ENCODE measurements at places on chromosomes 12 and 14.

DNA sequence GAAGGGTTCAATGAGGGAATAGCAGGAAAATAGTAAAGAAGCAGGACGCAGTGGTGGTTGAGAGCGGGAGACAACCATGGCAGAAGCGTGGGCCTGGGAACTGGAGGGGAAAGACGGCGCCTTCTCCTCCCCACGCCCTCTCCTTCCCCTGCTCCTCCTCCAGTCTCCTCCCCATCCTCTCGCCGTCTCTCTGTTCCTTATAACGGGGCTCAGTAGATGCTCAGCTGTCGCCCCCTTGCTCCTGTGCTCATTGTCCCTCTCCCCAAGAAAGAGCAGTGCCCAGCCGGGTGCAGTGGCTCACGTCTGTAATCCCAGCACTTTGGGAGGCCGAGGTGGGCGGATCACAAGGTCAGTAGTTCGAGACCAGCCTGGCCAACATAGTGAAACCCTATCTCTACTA, 142.0 kb downstream of the BCL11B start:
- DNase-seq = no peak

DNA sequence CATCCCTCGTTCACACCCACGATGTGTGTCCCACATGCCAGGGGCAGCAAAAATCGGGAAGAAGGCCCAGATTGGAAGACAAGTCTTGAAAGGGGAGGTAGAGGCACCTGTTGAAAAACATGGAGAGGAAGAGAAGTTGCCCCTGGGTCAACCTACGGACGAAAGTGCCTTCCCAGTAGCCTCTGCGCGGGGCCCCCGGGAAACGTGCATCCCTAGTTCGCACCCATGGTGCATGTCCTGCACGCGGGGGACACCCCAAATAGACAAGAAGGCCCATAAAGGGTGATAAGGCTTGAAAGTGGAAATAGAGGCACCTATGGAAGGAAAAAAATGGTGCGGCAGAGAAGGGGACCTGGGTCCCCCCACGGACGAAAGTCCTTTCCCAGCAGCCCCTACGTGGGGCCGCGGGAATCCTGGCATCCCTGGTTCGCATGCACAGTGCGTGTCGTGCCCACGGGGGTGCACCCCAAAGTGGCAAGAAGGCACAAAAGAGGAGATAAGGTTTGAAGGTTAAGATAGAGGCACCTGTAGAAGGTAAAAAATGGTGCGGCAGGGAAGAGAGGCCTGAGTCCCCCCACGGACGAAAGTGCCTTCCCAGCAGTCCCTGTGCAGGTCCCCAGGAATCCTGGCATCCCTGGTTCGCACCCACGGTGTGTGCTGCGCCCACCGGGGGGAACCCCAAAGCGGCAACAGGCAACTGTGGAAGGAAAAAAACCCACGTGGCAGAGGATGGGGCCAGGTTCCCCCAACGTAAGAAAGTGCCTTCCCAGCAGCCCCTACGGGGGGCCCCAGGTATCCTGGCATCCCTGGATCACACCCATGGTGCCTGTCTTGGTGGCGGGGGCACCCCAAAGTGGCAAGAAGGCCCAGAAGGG, 278.3 kb downstream of the ALG10 start:
- no peak for DNase-seq

DNA sequence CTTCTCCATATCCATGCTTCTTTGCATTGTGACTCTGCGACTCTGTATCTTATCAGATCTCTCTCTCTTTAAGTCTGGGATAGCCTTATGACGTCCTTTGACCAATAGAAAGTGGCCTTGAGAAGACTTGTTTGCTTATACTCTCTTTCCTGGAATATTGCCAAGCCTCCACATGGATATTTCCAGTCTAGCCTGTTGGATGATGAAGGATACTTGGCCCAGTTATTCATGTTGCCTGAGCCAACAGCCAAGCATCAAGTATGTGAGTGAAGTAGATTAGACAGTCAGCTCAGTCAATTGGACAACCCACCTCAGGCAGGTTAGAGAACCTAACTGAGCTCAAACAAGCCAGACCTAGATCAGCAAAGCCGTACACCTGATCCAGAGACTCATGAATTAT, 864.2 kb upstream of the MGAT4C start:
- DNase-seq = no peak

DNA sequence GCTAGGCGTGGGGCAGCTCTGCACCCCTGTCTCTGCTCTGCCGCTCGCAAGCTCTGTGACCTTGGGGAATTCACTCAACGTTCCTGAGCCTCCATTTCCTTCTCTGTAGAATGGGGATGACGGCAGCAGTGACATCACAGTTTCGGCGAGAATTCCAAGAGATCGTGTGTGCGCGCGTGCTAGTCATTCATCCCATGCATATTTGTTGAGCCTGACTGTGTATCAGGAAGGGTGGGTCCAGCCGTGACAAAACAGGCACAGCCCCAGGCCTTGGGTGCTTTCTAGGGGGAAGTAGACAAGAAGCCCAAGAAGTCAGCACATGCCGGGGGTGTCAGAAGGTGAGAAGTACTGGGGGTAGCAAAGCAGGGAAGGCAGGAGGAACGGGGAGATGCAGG, 145.6 kb upstream of the NCOR2 start:
- DNase-seq = no peak

GRCh38 chr14:23068789-23069412, 11.6 kb upstream of the CDH24 start:
- DNase-seq = peak; percentile 72

GRCh38 chr14:75204116-75204515, 27.7 kb upstream of the TMED10 start:
- DNase-seq = no peak

DNA sequence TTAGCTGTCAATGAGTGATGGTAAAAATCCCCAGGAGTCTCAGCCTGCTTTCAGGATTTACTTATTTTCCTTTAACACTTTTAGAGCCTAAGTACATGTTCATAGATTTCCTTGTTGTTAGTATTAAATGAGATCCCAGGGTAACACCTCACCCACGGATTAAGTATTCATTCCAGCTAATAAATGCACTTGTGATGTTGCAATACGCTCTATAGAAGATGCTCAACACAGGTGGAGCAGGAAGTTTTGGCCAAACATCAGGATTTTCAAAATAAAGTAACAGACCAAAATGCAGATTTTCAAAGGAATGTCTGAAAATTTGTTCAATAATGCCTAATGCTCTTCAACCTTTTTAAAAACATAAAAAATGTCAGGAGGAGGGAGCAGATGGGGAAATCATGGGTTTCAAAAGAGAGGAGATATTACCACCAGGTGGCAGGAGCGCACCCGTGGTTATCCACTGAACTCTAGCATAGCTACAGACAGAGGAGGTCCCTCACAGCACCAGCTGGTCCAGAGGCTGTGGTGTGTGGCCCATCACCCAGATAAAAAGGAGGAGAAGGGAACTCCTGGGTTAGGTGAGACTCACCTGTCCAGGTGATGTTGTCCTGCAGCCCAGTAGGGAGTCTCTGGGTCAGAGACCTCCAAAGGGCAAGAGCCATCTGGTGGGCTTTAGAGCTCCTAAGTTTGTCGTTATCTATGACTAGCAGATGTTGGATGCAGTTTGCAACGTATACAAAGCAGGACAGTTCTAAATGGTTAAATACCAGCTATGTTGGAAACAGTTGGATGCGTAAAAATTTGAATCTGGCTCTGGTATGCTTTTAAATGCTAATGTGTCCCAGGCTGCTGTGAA, 1158.4 kb upstream of the TMEM132C start:
- DNase-seq = peak; percentile 7

DNA sequence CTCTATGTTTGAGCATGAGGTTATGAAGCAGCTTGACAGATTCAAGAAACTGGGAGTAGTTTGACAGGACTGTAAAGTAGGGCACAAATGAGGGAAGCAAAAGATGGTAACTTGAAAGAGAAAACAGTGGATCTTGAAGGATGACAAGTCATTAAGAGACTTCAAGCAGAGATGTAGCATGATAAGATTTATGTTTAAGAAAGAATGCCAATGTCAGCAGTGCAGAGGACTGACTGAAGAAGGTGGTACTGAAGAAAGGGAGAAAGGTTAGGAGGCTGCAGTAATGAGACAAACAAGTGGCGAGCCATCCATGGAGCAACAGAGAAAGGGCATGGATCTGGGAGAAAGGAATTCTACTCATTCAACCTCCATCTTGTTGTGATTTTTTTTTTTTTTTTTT, 120.2 kb upstream of the RAP1B start:
- no peak for DNase-seq

Measured in GM12864 (cell line).